ENCODE measurements at places on chromosomes 2 and 18.

- DNase-seq = no peak
Measured at GRCh38 chr18:3720159-3720558, 270.2 kb downstream of the TGIF1 start.

DNA sequence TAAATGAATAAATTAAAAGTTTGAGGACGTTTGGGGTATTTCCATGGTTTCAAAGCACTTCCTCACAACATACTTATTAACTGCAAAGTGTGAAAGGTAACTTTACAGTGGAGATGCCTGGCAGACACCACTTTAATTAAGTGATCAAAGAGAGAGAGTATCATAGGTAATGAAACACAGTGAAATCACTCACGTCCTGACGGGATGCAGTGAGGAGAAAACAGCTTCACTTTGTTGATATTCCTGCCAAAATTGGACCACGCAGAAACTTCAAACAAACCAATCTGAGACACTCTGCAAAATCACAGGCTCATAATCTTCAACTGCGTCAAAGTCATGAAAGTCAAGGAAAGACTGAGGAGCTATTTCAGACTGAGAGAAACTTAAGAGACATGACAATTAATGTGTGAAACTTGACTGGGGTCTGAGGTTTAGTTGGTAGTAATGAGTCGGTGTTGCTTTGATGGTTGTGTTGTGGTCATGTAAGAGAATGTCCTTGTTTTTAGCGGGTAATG lies 66.0 kb upstream of the ITGB6 start:
- DNase-seq = no peak

GRCh38 chr2:174678395-174678794 lies 80.8 kb upstream of the WIPF1 start:
- DNase-seq = peak; percentile 7

GRCh38 chr2:229037621-229038020 lies 233.5 kb downstream of the PID1 start:
- DNase-seq = no peak

GRCh38 chr2:219405451-219405850 lies 12.7 kb upstream of the DES start:
- DNase-seq = no peak

- no peak for DNase-seq
Measured at GRCh38 chr18:40608226-40608625, 1346.8 kb upstream of the PIK3C3 start.

- no peak for DNase-seq
Measured at GRCh38 chr2:157480182-157480961, 36.5 kb upstream of the CYTIP start.

DNA sequence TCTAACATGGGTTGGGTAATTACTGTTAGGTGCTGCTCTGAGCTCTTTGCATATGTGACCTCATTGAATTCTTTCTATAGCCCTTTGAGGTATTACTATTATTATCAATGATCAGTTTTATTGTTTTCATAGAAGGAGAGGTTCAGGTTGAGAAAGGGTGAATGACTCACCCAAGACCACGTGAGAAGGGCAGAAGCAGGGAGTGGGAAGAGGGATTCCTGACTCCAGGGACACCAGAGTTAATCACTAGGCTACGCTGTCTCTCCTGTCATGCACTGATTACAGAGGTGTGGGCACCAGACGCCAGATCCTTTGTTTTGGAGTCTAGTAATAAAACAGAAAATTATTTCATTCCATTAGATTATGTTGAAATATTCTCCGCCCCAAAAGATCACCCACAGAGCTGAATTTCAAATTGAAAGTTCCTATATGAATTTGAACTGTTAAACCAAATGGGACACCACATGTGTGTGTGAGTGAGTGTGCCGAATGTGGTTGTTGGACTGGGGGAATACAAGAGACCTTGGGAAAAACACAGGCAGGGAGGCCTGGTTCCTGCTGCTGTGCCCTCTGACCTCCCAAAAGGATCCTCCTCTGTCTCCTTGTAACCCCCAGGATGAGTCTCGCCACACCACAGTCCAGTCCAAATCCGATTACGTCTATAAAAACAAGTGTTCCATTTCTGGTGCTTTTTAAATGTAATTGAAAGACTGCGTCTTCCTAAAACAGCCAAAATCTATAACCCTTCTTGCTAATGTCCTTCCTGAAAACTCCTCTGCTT lies 215.4 kb downstream of the ZNF521 start:
- DNase-seq = no peak

DNA sequence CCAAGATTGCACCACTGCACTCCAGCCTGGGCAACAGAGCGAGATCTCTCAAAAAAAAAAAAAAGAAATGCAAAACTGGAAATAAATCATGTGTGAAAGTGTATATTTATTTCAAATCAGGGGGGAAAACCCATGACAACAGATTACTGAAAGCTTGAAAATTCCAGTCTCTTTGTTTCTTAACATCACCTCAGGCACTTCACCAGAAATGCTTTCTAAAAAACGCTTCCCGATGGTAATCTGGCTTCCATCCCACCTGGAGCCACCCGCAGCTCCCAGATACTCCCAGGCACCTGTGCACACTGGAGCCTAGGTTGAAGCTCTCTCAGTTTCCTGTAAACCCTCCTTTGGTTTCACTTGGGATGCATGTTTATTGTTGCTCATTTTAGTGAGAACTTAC lies 7.2 kb upstream of the ITGB6 start:
- no peak for DNase-seq

GRCh38 chr2:214066862-214067261 lies 344.0 kb upstream of the VWC2L start:
- no peak for DNase-seq

DNA sequence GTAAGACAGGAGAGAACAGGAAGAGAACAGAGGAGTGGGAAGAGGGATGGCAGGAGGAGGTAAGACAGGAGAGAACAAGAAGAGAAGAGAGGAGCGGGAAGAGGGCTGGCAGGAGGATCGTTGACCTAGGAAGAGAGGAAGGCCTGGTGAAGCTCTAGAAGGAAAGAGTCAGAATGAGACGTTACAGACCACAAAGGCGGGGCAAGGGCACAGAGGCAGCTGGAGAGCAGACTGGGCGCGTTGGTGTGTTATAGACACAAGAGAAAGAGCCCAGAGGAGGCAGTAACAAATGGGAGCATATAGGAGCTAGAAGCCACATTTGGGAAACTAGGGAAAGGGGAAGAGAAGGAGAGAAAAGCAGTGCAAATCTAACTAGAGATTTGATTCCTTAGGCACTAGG lies 26.6 kb downstream of the PTRHD1 start:
- no peak for DNase-seq

- DNase-seq = no peak
Measured at GRCh38 chr18:31241900-31242409, 76.0 kb upstream of the DSG1 start.

GRCh38 chr2:30048636-30049175 lies 98.1 kb upstream of the YPEL5 start:
- no peak for DNase-seq

- DNase-seq = no peak
Measured at GRCh38 chr2:217118559-217119284, 258.9 kb upstream of the TNP1 start.

- DNase-seq = no peak
Measured at GRCh38 chr2:217707131-217707611, 295.6 kb downstream of the TNS1 start.

DNA sequence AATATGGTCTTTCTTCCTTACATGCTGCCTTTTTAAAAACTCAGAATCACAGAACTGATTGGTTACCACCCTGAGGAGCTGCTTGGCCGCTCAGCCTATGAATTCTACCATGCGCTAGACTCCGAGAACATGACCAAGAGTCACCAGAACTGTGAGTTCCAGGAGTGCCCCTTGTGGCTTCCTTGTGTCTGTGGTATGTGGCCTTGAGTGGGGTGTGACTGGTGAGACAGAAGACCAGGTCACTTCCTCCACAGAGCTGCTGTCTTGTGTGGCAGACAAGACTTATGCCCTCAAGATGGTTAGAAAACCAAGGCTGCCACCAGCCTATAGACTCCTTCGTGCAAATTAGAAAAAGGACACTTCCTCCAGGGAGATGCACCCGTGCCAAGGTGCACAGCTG lies 72.6 kb downstream of the EPAS1 start:
- DNase-seq = no peak

DNA sequence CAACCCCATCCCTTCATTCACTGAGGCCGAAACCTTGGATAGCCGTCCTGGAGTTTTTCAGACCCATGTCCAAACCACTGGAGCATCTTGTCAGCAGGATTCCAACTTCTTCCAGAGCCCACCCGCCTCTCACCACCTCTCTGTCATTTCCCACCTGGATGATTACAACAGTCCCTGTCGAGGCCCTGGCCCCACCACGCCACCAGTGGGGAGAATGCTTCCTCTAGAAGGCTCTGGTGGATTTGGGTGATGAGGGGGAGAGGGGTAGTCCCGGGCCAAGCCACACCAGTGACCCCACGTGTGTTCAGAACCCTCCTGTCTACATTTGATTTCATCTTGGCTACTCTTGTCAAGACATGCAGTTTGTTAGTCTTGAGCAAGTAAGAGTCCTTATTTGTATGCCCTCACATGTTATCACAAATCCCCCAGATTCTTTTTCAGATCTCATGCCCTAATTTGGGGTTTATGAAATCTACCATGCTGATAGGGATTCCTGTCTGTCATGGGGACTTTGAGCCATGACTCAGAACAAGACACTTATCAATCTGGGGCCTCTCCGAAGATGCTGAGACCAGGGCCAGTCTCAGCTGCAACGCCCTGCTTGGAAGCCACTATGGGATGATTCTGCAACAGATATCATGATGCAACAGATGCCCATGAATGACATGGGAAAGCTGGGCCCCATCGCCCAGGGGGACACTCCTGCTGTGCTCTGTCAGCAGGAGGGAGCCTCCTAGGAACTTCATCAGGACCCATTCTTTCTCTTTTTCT lies 186.1 kb downstream of the ZFP36L2 start:
- DNase-seq = no peak

DNA sequence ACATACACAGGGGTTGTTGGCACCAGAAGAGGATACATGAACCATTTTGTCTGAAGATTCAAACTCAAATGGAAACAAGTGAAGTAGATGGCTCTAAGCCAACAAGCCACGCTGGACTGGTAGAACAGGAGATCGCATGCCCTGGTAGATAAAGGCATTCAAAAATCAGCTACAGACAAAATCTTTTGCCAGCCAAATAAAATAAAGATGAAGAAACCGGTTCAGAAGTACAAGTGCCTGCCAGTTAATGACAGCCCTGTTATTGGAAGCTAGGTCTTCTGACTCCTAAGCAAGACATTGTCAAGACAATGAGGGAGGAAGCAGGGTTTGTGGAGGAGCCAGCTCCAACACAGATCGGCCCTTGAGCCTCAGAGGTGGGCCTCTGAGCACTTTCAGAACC lies 52.3 kb downstream of the EHD3 start:
- no peak for DNase-seq

DNA sequence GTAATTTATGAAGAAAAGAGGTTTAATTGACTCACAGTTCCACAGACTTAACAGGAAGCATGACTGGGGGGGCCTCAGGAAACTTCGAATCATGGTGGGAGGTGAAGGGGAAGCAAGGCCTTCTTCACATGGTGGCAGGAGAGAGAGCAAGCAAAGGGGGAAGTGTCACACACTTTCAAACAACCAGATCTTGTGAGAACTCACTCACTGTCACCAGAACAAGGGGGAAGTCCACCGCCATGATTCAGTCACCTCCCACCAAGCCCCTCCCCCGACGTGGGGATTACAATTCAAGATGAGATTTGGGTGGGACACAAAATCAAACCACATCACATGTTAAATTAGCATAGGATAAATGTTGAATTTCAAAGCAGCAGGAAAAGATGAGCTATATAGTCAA lies 56.2 kb downstream of the STRADB start:
- no peak for DNase-seq

DNA sequence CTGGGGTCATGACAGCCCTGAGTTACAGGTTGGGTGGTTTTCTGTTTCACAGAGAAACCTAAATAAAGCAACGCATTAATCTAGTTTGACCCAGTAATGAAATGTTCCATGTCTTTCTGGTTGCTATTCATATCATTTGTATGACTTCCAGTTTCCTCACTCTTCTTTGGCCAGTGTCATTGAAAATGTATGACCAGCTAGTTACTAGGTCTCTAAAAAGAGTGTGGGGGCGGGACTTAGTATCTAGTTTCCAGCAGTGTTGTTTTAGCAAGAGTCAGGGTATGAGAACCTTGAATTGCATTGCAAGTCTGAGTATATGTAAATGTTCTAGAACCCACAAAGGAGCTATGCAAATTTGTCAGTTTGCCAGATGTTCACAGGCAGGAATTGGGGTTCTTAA lies 47.7 kb downstream of the SLC9A2 start:
- DNase-seq = no peak

DNA sequence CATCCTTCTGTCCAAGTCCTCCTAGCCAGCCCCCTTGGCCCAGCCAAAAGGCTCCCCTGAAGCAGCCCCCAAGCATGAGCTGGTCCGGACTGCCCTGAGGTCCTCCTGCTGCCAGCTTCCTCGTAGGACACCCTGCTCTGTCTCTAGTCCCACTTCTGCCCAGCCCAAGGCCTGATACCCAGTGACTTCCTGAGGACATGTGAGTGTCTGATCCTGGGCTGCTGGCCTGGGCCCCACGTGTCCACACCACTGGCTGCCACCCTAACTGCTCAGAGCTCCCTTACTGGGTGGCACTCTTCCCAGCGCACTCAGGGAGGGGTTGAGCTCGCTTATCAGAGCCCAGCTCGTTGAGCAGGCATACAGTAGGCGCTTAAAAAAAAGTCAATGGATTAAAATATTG lies 34.4 kb upstream of the PDIA6 start:
- DNase-seq = no peak

DNA sequence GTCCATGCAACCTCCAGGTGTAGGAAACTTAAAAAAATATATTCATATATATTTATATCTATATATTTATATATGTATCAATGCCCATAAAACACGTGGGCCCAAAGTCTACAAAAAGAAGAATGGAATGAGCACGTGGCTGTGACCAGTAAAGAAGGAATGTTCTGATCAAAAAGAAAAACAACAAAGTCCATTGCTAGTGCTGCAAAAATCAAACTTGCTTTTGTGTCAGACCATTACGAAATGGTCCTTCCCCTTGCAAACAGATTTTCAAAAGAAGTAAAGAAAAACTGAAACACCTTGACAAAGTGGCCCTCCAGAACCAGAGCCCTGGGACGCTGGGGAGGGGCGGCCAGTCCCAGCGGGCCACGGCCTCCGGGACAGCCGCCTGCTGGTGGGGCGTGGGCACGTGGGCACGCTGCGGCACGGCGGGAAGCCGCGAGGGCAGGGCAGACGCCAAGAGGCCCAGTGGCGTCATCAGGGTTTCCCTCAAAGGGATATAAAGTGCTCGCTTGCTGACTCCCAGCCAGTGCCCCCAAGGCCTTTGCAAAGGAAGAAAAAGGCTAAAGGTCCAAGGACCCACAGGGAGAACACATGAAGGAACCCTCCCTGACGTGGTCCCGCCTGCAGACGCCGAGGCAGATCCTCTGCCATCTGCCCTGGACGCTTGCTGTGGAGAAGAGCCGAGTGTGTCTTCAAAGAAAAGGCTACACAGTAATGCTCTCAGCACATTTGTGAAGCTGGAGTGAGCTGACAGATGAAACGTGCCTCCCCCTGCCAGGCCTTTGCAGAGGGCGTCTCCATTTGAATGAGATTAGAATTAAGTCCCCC lies 201.8 kb downstream of the TWIST2 start:
- DNase-seq = no peak

Measured in activated gamma-delta T cell treated with anti-CD3 and anti-CD28 coated beads, Interleukin-2, amount 50 U/mL, for 16 hours (primary cell).